ENCODE measurements at places on chromosomes 7 and 10.

DNA sequence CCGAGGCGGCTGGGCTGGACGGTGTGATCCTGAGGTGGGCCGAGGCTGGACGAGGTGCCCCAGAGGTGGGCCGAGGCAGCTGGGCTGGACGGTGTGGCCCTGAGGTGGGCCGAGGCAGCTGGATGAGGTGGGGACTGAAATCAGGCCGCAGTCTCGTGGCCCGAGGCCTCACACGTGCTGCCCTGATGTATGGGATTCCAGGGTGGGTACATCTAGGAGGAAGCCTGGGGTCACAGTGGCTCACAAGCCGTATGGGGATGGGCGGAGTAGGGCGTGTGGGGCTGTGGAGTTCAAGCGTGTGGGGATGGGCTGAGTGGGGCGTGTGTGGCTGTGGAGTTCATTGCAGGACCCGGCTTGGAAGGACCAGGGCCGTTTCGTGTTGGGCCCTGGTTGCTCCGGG is 12.5 kb upstream of the NKX6-2 start:
- no peaks in the 10 kb centered on the region for H3K36me3 ChIP-seq
- no peak for DNase-seq
- H3K4me3 ChIP-seq, result no peak overlapping the region
- no peak overlapping the region for H3K27ac ChIP-seq
- H3K4me1 ChIP-seq, result no peaks in the 10 kb centered on the region

GRCh38 chr7:101315336-101315735 is 6.3 kb downstream of the IFT22 start:
- H3K36me3 ChIP-seq, result peaks cover 37% of the 10 kb centered on the region
- no peaks in the 10 kb centered on the region for H3K4me1 ChIP-seq
- H3K4me3 ChIP-seq, result no peak overlapping the region
- H3K27me3 ChIP-seq, result no peaks in the 10 kb centered on the region

DNA sequence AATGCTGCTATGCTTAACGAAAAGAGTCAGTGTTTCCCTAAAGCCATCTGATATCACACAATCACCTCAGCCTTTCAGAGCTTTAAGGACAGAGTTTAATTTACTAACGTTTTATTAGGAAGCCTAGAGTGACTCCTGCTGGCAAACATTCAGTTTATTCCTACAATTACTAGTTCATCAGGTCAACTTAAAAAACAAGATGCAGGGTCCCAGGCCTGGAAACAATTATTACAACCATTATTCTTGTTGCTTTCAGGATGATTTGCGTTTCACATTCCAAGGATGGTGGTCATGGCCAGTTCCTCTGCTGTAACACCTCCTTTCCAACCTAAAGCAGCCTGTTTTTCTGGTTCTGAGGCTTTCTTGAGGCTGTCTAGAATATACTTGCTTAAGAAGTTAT is 1.5 kb upstream of the FAM53B start:
- peak; percentile 75 for DNase-seq
- H3K4me1 ChIP-seq, result peaks cover 8% of the 10 kb centered on the region
- H3K27ac ChIP-seq, result no peak overlapping the region
- H3K27me3 ChIP-seq, result no peaks in the 10 kb centered on the region

DNA sequence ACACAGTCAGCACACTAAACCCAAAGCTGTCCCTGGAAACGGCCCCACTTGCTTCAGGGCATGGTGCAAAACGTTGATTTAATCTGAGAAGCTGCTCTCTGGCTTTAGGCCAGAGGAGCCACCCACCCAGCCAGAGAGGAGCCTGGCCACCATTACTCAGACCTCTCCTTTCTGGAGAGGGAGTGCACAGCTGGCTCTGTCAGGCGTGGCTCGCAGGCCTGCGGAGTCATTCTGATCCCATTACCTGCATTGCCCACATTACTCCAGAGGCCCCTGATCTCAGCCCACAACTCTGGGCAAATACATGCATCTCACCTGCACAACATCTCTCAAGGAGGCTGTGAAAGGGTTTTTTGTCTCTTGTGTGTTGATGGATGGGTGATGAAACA is 370.0 kb upstream of the IGFBP3 start:
- H3K36me3 ChIP-seq, result no peaks in the 10 kb centered on the region
- H3K4me3 ChIP-seq, result peak overlapping the region; percentile 56
- H3K4me1 ChIP-seq, result peaks cover 6% of the 10 kb centered on the region
- DNase-seq, result peak; percentile 39
- no peak overlapping the region for H3K27ac ChIP-seq

DNA sequence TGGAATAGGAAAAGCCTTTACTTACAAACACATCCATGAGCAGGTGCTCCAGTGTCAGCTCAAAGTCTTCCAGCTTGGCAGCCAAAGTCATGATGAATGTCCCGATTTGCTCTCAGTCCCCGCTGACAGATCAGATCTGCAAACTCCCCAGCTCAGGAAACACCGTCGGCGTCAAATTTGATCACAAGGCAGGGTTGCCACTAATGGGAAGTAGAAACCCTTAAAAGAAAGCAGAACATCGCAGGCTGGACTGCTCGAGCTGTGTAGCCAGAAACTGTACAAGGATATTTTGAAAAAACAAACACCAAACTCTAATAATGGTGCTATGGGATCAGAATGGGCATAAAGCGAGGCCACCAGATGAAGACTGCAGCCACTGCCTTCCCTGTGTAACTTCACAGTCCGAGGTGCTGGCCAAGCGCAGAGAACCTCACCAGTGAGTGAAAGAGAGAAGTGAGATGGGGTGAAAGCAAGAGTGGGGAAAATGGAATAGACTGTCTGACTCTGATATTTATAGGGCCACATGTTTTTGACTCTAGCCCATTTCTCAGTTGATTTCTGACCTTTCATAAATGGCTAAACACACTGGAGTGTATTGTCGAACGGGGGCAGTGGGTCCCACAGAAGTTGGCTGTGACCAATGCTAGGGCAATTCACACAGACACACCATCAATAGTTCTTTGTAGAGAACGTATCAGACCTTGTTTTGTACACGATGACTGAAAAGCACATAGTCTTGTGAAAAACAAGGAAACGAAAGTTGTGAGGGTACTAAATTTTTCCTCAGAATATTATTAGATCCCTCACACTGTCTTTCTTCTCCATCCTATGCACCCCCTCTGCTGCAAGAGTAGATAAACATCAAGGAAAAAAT is 306.2 kb downstream of the FRMD4A start:
- no peak overlapping the region for H3K27ac ChIP-seq
- no peaks in the 10 kb centered on the region for H3K36me3 ChIP-seq
- H3K27me3 ChIP-seq, result peaks cover 3% of the 10 kb centered on the region

DNA sequence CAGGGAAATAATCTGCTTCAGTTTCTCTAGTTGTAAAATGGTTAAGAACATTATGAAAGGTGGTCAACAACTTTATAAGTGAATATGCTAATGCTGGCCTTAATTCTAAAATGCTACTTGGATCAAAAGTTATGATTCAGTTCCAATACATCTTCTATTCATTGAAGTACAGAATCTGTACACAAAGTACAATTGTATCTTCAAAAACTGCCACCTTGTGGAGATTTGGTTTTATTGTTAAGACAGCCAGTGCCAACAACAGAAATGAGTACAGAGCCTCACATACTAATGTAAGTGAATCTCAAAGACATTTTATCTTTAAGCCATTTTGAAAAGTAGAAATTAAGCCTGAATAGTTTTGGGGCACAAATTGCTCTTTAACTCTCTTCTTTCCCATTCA is 194.0 kb downstream of the CFTR start:
- H3K27ac ChIP-seq, result no peak overlapping the region
- H3K36me3 ChIP-seq, result no peaks in the 10 kb centered on the region
- H3K27me3 ChIP-seq, result peaks cover 11% of the 10 kb centered on the region
- peaks cover 2% of the 10 kb centered on the region for H3K4me1 ChIP-seq
- DNase-seq, result peak; percentile 57

DNA sequence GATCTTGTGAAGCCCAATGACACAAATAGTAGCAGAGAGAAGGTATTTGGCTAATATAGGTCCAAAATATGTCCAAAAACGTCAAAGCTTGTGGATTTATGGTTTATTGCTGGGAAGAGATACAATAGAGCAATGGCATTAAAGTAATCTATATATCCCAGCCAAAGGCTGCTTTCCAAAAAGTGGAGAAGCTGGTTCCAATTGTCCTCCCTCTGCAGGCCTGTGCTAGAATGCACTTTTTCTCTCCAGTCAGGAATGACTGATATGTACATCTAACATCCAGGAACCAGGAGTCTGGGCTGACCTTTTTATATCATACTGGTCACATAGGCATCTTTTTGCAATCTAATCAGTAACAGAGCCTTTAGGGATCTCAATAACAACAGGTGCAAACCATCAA is 167.1 kb upstream of the FAM3C start:
- no peaks in the 10 kb centered on the region for H3K36me3 ChIP-seq
- DNase-seq, result no peak
- H3K27me3 ChIP-seq, result no peaks in the 10 kb centered on the region

- H3K27me3 ChIP-seq, result no peaks in the 10 kb centered on the region
- no peak overlapping the region for H3K27ac ChIP-seq
- no peak overlapping the region for H3K4me3 ChIP-seq
- no peaks in the 10 kb centered on the region for H3K36me3 ChIP-seq
- no peaks in the 10 kb centered on the region for H3K4me1 ChIP-seq
Observed at GRCh38 chr10:23917251-23917840, 291.6 kb upstream of the KIAA1217 start.

DNA sequence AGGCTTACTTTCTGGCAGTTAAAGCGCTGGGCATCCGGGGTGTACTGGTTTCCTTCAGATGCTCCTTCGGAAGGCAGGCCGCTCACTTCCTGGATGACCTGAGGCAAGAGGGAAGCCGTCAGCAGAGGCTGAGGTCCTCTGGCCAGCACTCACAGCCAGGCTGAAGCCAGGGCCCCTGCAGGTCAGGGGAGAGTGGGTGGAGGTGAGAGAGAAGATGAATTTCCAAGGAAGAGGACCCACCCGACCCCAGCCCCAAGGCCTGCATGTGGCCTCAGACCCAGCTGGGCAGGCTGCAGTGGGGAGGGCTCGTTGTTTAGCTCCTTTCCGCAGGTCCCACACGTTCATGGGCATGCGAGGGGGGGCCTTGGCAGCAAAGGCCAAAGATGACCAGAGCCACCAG is 71.3 kb downstream of the VWA2 start:
- H3K4me1 ChIP-seq, result peaks cover 35% of the 10 kb centered on the region
- peaks cover 64% of the 10 kb centered on the region for H3K27me3 ChIP-seq
- no peaks in the 10 kb centered on the region for H3K36me3 ChIP-seq
- H3K27ac ChIP-seq, result no peak overlapping the region
- DNase-seq, result no peak

- H3K36me3 ChIP-seq, result no peaks in the 10 kb centered on the region
- DNase-seq, result no peak
- H3K4me3 ChIP-seq, result no peak overlapping the region
- no peaks in the 10 kb centered on the region for H3K4me1 ChIP-seq
- H3K27ac ChIP-seq, result no peak overlapping the region
Observed at GRCh38 chr10:84798312-84798711, 469.9 kb downstream of the CCSER2 start.

DNA sequence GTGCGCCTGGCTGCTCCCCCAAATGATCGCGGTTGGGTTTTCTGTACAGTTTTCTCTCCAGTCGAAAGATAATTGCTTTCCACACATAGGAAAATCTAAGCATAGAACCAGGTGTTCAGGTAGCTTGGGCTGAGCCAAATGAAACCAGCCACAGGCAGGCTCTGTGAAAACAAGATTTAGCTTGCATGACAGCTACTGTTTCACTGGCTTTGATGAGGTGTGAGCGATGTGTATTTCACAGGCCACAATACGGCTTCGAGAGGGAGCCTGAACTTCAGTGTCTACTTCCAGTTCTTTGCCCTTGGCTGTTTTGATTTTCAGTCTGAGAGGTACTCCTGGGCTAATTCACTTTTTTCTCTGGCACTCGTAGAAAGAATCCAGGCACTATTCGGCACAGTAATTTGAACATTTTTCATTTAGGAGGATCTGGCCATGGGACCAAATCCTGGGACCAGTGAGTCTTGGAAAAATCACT is 110.5 kb downstream of the JCAD start:
- H3K4me1 ChIP-seq, result peaks cover 24% of the 10 kb centered on the region
- peak overlapping the region; percentile 99 for H3K27ac ChIP-seq
- no peak overlapping the region for H3K4me3 ChIP-seq
- DNase-seq, result peak; percentile 74
- H3K27me3 ChIP-seq, result no peaks in the 10 kb centered on the region

GRCh38 chr7:152970481-152970880 is 210.9 kb downstream of the ACTR3B start:
- H3K27ac ChIP-seq, result no peak overlapping the region
- H3K4me1 ChIP-seq, result no peaks in the 10 kb centered on the region
- H3K27me3 ChIP-seq, result no peaks in the 10 kb centered on the region
- no peak for DNase-seq

- no peak overlapping the region for H3K4me3 ChIP-seq
- no peaks in the 10 kb centered on the region for H3K4me1 ChIP-seq
- H3K27me3 ChIP-seq, result no peaks in the 10 kb centered on the region
- H3K36me3 ChIP-seq, result no peaks in the 10 kb centered on the region
Observed at GRCh38 chr7:115054478-115055065, 132.7 kb downstream of the MDFIC start.

GRCh38 chr7:123570390-123571182 is 13.0 kb upstream of the NDUFA5 start:
- no peak overlapping the region for H3K27ac ChIP-seq
- no peaks in the 10 kb centered on the region for H3K27me3 ChIP-seq
- no peaks in the 10 kb centered on the region for H3K4me1 ChIP-seq
- no peak for DNase-seq

- H3K4me1 ChIP-seq, result no peaks in the 10 kb centered on the region
- no peak overlapping the region for H3K4me3 ChIP-seq
- peak; percentile 37 for DNase-seq
- no peaks in the 10 kb centered on the region for H3K27me3 ChIP-seq
- H3K36me3 ChIP-seq, result peaks cover 75% of the 10 kb centered on the region
Observed at GRCh38 chr7:149171892-149172533, 23.3 kb upstream of the ZNF282 start.

DNA sequence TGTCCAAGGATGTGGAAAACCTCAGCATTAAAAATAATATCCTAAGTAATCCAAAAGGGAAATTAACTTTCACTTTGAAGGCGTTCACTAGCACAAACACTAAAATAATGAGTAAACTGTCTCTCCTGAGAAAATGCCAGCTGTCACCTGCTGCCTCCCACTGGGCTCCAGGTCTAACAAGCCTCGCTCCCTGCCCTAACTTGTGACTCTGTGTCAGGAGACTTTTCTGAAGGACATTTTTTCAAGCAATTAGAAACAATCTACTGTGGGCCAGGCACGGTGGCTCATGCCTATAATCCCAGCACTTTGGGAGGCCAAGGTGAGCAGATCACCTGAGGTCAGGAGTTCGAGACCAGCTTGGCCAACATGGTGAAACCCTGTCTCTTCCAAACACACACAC is 72.8 kb upstream of the GLCCI1 start:
- DNase-seq, result no peak
- H3K4me1 ChIP-seq, result no peaks in the 10 kb centered on the region
- no peak overlapping the region for H3K4me3 ChIP-seq
- no peaks in the 10 kb centered on the region for H3K36me3 ChIP-seq
- H3K27me3 ChIP-seq, result no peaks in the 10 kb centered on the region

- no peaks in the 10 kb centered on the region for H3K27me3 ChIP-seq
- no peak for DNase-seq
- no peak overlapping the region for H3K27ac ChIP-seq
- no peak overlapping the region for H3K4me3 ChIP-seq
Observed at GRCh38 chr10:13871011-13871410, 284.2 kb downstream of the PRPF18 start.
